M059J (cell line): ENCODE measurements at places on chromosomes 12 and 14. TPM values are rescaled to one million over a fixed set of nuclear protein-coding genes. Genes with fewer than 3 reads are reported as not detected.

NGB gene
- not detected in 2 replicates for total RNA-seq

P2RX7 gene
- total RNA-seq = 2.8 and 6.1 TPM in 2 replicates

KRT3 gene
- total RNA-seq = not detected in 2 replicates

DNA sequence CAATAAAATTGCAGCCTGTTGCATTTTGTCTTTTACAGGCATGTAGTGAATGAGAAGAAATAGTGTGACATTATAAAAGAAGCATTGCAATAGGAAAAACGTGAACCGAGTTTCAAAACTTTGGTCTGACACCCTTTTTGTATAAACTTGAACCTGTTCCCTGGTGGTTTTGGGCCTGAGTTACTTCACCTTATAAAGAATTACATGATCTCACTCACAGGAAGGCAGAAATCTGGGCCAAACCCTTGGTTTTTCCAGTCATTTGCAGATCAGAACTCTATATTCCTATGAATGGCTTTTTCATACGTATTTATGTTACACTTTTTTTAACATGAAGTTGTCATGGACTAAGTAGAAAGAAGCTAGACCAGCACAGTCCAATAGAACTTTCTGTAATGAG is 138.5 kb upstream of the FLRT2 start:
- no peak for DNase-seq

- no peak for DNase-seq
Measured at GRCh38 chr14:61332658-61333029, 11.3 kb downstream of the PRKCH start.

DNA sequence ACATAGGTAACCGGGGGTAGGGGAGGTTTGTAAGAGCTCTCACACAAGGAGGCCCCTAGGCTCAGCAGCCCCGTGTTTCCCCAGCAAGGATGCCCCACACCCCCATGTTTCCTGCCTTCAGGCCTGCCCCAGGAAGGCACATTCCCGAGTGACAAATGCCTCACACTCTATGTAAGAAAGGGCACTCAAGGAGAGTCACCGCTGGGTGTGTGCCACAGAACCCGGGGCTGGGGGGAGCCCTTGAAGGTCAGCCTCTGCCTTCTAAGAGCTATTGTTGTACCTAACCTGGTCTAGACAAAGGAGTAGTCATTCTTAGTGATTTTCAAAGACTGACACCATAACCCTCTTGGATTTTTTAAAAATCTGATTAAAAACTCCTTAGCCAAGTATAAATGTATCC is 333.6 kb downstream of the DPF3 start:
- DNase-seq = peak; percentile 81

- peak; percentile 64 for DNase-seq
Measured at GRCh38 chr12:128069359-128069997, 197.5 kb upstream of the TMEM132C start.

DNA sequence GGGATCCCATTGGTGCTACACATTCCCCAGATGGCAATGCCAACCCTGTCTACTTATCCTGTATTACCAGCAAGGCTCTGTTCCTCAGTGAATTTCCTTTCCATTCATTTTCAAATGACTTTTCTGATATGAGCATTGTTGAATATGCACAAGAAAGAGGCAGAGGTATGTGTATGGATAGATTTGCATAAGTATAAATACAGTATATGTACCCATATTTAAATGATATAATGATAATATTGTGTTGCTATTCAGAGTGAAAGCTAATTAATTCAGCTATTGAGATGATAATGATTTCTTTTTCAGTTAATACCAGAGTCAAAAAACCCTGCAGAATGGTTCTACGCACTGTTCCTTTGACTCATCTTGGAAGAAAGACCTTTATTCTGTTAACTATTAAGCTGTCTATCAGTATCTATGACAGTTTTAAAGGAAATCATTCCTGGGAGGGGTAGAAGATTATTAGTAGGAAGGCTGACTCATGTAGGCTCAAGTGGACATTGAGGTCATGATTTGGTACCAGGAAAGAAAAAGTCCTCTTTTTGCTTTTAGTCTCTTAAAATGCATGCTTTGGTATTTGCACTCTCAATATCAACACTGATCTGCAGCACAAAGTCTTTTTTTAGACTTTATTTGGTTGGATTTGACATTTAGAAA is 44.9 kb upstream of the GAS2L3 start:
- DNase-seq = no peak

GRCh38 chr12:54004063-54004840 is 4.3 kb downstream of the HOXC9 start:
- DNase-seq = peak; percentile 30

GRCh38 chr12:19070341-19070740 is 59.2 kb upstream of the PLEKHA5 start:
- DNase-seq = no peak

GRCh38 chr12:132541996-132542395 is 52.0 kb downstream of the FBRSL1 start:
- no peak for DNase-seq

DNA sequence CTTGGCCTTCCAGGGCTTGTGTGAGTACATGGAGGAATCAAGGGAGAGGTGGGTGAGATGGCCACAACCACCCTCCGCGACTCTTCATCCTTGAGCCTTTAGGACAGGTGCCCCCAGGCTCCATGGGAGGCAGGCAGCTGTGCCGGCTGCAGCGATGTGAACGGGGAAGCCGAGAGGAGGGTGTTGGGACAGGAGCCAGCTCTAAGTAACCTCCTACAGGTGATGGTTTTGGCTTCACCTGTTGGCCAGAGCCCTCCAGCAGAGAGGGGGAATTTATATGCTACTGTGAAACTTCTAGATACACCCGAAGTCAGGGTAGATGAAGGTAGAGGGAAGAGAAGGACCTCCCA is 132.2 kb upstream of the HIF1A start:
- no peak for DNase-seq

DNA sequence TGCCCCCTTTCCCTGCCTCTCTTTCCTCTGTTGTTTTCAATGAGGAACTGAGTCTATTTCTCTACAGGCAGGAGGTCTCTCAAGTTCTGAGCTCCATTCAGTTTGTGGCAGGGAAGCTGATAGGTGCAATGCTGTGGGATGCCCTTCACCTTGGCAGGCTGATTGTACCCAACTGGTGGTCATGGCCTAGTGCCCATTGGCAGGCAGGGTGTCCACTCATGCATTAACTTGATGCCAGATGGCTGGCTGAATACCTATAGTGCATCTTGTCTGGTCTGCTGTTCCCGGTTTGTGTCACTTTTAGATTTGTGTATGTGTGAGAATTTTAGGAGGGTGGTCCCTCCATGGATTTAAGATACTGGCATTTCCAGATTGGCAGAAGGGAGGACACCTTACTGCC is 20.0 kb upstream of the ITGA5 start:
- peak; percentile 64 for DNase-seq
